ENCODE measurements at places on chromosomes 12 and 14.
A peak's percentile ranks its signal among the peaks of the same experiment; 100 is the strongest.

DNA sequence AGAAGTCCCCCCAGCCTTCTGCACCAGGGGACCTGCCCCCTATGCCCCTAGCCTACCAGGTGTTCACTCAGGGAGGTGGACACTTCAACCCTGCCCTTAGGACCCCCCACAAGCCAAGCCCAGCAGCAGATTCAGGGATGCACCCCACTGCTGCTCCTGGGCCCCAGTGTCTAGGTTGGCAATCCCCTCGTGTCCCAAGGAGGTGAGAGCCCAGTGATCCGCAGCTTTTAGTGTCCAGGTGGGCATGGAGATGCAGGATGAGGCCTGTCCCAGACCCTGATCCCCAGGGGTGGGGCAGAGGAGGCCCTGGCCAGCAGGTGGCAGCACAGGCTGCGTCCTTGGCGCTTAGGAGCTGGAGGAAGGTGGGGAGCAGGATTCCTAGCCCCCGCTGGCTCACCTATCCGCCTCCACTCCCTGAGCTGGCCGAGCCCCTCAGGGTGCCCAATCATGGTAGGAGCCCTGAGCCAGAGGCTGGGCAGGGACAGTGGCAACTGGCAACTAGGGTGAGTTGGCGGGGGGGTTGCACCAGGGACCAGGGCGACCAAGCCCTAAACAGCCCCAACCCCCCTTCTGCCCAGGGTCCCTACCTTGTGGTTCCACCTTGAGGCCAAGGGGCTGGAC, 4.1 kb downstream of the CKB start:
- H3K27me3 ChIP-seq = no peaks in the 10 kb centered on the region
- peak overlapping the region; percentile 54 for H3K27ac ChIP-seq
- no peak for DNase-seq
- peaks cover 13% of the 10 kb centered on the region for H3K4me1 ChIP-seq
- H3K4me3 ChIP-seq = no peak overlapping the region

DNA sequence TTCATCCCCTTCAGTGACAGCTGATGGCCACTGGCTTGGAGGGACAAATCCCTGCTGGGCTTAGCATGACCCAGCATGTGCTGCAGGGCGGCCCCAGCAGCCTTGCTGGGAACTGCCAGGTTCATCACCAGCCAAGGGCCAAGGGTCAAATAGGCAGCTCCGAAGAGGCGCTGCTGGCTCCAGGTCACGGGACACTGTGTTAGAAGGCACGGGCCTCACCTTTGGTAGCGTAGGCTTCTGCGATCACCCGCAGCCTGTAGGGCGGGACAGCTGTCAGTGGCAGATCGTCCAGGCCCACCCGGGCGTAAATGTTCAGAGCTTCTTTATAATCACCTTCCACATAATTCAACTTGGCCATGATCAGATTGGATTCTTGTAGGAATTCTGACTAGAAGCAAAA, 35.7 kb downstream of the TTC7B start:
- H3K27me3 ChIP-seq = no peaks in the 10 kb centered on the region
- no peak for DNase-seq
- no peaks in the 10 kb centered on the region for H3K36me3 ChIP-seq
- H3K4me1 ChIP-seq = no peaks in the 10 kb centered on the region

DNA sequence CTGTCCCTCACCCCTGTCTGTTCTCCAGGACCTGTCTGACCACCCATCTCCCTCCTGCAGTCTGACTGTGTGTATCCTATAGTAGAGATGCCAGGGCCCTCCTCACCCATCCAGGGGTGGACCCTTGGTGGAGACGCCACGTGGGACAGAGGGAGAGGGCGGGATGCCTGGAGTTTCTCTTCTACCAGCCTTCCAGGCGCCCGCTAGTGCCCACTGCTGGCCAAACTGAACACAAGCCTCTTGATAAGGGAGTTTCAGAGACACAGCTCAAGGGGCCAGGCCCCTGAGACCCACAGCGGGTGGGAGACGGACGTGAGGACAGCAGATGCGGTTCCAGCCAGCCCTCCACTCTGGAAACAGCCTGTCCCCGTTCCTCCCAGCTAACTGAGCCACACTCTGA, 147.3 kb downstream of the RBM19 start:
- no peak overlapping the region for H3K27ac ChIP-seq
- no peaks in the 10 kb centered on the region for H3K27me3 ChIP-seq
- H3K4me3 ChIP-seq = no peak overlapping the region
- no peak for DNase-seq
- H3K36me3 ChIP-seq = no peaks in the 10 kb centered on the region
- H3K4me1 ChIP-seq = no peaks in the 10 kb centered on the region

- H3K36me3 ChIP-seq = no peaks in the 10 kb centered on the region
- no peak for DNase-seq
- no peak overlapping the region for H3K4me3 ChIP-seq
- no peak overlapping the region for H3K27ac ChIP-seq
Measured at GRCh38 chr12:24645254-24645653, 303.6 kb downstream of the BCAT1 start.

DNA sequence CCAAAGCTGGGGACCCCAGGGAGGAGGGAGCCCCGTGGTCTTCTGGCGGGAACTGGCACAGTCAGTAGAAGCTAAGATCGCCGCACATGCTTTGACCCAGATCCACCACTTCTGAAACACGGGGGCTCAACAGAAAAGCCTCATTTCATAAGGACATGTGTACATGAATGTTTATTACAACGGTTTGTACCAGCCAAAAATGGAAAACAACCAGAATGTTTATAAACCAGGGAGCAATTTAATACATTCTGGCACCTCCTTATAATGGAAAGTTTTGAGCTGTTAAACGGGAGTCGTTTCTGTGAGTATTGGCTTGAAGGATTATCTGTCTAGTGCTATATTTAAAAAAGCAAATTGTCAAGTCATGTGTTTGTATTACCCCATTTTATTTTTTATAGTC, 7.3 kb upstream of the TMEM179 start:
- H3K4me1 ChIP-seq = no peaks in the 10 kb centered on the region
- H3K27ac ChIP-seq = no peak overlapping the region
- DNase-seq = no peak
- H3K4me3 ChIP-seq = no peak overlapping the region
- peaks cover 43% of the 10 kb centered on the region for H3K27me3 ChIP-seq

- peaks cover 9% of the 10 kb centered on the region for H3K4me1 ChIP-seq
- H3K4me3 ChIP-seq = no peak overlapping the region
- H3K36me3 ChIP-seq = no peaks in the 10 kb centered on the region
- no peak overlapping the region for H3K27ac ChIP-seq
Measured at GRCh38 chr12:69527506-69528272, 57.5 kb downstream of the FRS2 start.

All from HCT116 (cell line).